ENCODE measurements at places on chromosomes 2 and 18.

DNA sequence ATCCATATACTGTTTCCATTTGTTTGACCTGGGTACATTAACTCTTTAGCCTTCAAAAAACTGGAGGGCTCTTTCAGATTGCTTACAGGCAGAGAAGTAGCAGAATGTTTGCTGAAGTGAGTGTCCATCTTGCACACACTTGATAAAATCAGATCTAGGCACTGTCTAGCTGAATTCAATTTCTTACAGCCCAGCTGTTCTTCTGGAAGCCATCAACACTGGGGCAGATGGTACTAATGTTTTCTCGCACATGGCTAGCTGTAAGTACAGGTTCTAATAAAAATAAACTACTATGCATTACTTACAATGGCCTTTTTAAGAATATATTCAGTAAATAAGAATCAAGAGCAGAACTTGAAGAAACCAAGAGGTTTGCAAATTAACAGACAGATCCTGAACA, 175.9 kb downstream of the NBAS start:
- DNase-seq = peak; percentile 4

GRCh38 chr2:108079736-108080135, 93.4 kb downstream of the SLC5A7 start:
- DNase-seq = no peak

DNA sequence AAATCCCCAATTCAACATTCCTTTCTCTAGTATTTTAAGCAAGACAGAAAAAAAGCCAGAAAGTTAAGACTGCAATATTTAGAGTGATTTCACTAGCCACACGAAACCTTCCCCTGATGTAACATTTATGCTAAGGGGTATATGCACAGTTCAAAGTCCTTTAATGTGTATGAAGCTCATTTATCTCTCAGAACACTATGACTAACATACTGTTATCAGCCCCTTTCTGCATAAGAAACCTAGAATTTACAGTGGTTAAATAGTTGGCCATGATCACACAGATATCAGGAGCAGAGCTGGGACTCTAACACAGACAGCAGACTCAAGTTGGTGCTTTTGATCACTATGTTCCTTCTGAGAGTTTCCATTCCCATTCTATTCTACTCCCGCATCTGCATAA, 185.5 kb downstream of the CDH2 start:
- DNase-seq = no peak

- DNase-seq = no peak
Observed at GRCh38 chr2:205463466-205464025, 218.8 kb upstream of the NRP2 start.

DNA sequence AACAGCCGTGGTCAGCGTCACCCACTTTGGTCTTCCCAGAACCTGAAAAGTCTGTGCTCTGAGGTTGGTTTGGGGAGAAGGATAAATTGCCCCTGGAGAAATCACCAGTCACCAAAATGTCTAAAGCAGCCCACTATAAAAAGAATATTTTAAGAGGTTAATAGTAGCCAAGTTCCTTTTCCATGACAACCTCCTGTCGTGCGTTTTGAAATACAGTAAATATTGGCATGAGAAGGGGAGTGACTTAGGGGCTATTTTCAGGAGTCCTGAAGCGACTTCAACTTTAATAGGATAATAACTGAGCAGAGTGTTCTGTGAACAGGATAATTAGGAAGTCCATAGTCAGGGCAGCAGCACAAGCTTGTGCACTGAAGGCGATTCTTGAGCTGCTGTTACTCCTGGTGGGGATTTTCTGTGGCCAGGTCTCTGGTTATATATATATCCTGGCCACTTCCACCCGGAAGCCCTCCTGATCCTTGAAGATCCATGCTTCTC, 49.3 kb downstream of the RNF144A start:
- DNase-seq = no peak

DNA sequence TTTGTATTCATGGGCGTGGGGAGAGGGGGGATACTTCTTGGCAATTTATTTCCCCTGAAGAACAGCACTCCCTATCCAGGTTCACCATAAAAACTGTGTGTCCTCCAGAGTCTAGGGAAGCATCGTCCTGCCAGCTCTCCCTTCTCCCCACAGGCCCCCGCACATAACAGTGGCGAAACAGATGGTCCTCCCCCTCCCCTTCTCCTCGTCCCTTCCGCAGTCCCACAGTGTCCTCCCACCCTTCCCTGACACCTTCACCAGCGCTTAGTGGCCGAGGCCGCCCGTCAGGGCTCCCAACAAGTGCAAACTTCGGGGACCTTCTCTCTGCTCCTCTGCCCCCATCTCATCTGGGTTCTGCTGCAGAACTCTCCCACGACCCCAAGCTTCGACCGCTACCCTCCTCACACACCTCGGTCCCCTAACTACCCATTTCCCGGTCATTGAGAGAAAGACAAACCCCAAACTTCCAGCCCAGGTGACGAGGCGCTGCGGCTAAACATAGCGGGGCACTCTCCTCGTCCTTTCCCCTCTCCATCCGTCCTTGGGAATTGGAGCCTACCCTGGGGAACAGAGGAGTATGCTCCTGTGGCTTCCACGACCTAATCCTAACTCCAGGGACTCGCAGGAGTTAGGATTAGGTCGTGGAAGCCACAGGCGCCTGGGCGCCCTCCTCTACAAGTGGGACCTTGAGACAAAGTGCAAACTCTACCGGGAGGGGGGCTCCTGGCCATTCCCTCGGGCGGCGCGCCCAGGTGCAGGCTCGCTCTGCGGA, 971 bp downstream of the ZNF385B start:
- DNase-seq = peak; percentile 63

- no peak for DNase-seq
Observed at GRCh38 chr2:40321822-40322221, 130.1 kb downstream of the SLC8A1 start.

GRCh38 chr2:171390941-171391516, 42.8 kb downstream of the METTL8 start:
- DNase-seq = no peak

GRCh38 chr2:241893265-241893664, 23.7 kb downstream of the RTP5 start:
- DNase-seq = no peak

GRCh38 chr2:134193006-134193405, 60.9 kb upstream of the MGAT5 start:
- DNase-seq = no peak

DNA sequence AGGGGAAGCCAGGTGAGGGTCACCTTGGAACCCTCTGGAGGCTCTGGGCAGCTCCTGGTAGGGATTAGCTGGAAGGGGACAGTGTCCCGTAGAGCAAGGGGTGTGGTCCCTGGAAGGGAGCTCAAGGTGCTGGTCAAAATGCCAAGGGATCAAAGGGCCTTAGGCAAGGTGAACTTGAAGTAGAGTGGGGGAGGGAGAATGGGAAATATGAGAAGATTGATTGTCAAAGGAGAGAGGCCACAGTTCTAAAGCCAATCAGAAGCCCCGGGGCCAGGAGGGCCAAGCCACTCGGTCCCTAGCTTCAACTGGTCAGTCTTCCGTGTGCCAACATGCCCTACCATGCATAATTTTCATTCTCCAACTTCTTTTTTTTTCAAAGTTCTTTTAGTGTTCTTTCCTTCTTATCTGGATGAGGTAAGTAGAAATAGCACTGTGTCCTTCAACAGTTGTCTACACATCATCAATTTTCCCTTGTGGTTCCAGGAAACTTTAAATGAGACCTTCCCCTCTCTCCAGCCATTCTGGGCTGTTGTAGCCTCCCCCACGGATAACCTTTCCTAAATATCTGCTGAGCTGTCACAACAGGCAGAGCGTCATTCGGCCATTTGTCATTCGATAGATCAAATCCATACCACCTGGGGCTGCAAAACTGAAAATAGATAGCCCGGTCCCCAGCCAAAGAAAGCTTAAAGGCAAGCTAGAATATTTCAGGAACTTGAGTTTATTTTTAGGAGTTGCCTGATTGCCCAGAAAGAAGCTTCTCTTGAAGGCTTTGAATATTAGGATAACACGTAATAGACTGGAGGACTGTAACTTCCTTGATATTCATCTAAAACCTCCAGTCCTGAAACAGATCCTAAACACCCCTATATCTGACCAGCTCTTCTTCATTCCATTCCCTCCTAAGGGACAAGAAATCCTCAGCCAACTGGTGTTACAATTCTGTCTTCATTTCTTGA, 83.3 kb downstream of the ALPK2 start:
- DNase-seq = no peak

DNA sequence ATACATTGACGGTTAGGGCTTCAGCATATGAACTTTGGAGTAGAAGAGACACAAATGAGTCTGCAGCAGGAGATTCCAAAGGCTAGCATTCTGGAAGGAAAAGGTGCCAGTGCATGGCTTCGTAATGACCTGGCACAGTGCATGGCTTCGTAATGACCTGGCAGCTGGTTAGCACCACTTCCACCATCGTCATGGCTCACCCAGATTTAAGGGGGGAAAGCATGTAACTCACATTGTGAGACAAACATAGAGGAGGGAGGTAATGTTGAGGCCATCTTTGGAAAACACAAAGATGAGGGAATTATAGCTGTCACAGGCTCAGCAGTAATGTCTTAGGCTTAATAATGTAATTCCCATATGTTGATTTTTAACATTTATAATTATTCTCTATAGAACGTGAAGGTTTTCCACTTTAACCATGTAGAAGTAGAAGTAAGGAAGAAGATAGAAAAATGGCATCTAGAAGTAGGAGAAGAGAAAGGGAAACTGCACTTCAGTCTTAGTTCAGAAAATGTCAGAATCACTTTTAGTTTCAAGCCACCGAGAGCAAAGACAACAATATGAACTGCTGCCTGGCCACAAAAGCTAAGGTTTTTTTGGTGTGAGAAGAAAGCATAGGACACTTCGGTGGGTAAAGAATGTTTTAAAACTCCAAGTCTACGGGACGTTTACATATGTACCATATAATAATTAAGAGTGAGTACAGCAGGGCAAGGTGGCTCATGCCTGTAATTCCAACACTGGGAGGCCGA, 6.8 kb upstream of the STK25 start:
- DNase-seq = no peak

- peak; percentile 63 for DNase-seq
Observed at GRCh38 chr2:239245872-239246721, 154.7 kb downstream of the HDAC4 start.

DNA sequence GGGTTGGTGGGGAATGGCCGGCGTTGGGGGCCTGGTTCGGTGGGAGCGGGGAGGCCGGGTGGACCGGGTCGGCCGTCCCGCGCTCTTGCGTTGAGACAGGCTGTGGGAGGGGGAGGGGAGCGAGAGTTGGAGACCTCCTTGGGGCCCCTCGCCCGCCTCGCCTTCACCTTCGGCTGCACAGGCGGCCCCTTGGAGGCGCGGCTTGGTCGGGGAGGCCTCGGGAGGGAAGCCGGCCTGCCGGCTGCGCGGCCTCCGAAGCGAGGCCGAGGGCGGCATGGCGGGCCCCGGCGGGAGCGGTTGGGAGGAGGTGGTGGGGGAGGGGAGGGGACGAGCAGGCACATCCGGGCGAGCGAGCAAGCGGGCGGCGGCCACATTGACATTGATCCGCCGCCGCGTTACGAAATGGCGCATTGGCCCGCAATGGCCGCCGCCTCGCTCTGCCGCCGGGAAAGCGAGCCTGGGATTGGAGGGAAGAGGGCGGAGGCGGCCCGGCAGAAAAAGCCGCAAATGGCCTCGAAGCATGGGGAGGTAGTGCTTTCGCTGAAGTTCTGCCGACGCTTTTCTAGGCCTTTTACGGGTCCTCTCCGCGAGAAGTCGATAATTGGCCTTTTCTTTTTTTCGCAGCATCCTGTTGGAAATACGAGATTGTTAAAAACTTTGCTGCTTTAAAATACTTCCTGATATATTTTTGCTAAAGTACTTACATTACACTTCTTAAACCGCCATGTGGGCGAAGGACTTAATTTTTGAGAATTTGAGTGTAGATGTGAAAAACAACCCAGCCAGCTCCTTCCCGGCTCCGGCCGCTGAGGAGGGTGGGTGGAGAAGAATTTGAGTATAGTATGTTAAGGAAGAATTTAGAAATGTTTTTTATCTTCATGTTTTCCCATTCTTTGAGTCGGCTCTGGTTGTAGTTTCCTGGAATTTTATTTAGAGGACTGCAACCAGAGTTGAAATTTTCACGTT, 580 bp downstream of the HNRNPA3 start:
- peak; percentile 93 for DNase-seq

DNA sequence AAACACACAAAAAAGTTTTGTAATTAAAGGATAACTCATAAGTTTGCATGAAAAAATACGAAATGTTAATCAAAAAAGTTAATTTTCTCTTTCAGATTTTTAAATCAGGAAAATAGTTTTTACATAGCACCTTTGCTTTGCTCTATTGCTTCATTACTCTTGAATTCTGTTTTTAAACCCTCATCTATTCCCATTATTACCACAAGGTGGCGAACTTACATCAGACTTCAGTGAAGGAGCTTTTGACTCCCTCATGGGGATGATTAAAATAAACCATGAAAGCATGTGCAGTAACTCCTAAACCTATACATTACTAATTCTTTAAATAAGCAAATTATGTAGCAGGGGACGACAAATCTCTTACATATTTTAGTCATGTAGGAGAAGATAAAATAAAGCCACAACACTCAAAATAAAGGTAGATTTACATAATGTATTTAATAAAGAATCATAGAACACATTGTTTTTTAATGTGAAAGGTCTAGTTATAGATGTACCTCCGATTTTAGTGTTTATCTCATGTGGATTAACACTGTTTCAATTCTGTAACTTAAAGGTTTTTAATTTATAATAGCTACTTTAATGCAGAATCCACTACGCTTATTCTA, 105.2 kb downstream of the NETO1 start:
- DNase-seq = peak; percentile 27

DNA sequence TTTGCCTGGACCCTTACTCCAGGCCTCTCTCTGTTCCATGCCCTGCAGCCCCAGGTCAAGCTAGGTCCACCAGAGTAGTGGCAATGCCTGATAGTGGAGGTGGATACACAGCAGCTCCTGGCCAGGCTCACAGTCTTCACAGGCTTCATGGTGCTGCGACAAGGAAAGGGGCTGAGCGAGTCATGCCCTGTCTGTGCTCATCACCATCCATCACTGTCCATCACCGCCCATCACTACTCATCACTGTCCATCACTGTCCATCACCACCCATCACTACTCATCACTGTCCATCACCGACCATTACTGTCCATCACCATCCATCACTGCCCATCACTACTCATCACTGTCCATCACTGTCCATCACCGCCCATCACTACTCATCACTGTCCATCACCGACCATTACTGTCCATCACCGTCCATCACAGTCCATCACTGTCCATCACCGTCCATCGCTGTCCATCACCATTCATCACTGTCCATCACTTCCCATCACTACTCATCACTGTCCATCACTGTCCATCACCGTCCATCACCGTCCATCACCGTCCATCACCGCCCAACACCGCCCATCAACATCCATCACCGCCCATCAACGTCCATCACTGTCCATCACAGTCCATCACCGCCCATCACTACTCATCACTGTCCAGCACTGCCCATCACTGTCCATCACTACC, 57.1 kb upstream of the OTOS start:
- DNase-seq = no peak
